ENCODE measurements at places on chromosomes 4 and X.

- DNase-seq = no peak
Observed at GRCh38 chrX:112643721-112644120, 36.0 kb downstream of the LHFPL1 start.

DNA sequence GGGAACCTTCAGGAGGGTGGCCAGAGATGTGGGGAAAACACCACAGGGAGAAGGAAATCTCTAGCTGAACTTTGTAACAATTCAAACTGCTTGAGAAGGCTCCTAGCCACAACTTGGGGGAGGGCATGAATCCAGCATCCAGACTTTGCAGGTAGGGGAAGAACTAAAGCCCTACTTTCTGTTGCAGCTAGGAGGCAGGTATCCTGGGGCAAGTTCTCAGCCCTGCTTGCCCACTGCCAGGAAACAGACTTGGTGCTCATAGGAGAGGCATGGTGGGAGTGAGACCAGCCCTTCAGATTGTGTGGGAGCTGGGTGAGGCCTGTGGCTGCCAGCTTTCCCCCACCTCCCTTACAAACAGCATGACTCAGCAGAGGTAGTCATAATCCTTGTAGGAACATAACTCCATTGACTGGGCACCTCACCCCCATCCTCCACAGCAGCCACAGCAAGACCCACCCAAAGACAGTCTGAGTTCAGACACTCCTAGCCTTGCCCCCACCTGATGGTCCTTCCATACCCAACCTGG, 209.5 kb upstream of the CPEB2 start:
- DNase-seq = no peak

DNA sequence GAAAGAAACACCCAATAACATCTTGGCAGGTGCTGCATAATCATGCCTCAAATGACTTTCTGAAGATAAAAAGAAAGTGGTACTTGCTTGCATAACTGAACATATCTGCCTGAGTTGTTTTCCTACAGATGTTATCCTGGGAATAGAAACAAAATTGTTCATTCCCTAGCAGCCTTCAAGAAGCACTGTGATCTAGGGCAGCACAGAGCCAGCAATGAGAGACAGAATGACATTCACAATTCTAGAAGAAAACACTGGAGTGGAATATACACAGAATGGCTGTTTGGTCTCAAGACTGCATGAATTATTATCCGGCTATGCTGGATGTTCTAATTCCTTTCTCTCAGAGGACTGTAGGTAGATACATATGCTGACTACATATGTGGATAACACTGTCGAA, 790.9 kb downstream of the PDHA2 start:
- DNase-seq = no peak

- DNase-seq = no peak
Observed at GRCh38 chr4:96708766-96709165, 868.9 kb downstream of the PDHA2 start.

- no peak for DNase-seq
Observed at GRCh38 chr4:1500231-1500965, 94.2 kb upstream of the NKX1-1 start.

DNA sequence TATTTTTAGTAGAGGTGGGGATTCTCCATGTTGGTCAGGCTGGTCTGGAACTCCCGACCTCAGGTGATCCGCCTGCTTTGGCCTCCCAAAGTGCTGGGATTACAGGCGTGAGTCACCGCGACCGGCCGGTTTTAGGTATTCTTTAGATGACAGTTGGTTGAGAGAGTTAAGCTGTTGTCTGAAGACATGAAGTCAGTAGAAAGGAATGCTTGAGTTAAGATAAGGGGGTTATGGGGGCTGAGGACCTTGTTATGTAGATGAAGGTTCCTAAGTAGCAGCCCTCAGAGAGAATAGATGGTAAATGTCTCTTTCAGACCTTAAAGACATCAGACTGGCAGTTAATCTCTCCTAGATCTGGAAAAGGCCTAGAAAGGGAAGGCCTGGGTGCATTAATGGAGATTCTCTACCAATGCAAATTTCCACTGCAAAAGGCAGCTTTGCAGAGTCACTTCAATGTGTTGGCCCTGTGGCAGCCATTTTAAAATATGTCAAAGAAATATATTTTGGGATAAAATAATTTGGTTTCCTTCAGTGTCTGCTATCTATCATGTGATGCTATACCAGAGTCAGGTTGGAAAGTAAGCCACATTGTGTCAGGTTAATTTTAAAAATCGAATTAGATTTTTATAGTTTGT, 6.4 kb upstream of the ZNF674 start:
- no peak for DNase-seq

GRCh38 chr4:126396703-126397102, 1081.9 kb downstream of the FAT4 start:
- no peak for DNase-seq

GRCh38 chr4:19655666-19656065, 596.0 kb upstream of the SLIT2 start:
- DNase-seq = no peak

- no peak for DNase-seq
Observed at GRCh38 chr4:182144626-182145333, 98.4 kb upstream of the TENM3 start.

DNA sequence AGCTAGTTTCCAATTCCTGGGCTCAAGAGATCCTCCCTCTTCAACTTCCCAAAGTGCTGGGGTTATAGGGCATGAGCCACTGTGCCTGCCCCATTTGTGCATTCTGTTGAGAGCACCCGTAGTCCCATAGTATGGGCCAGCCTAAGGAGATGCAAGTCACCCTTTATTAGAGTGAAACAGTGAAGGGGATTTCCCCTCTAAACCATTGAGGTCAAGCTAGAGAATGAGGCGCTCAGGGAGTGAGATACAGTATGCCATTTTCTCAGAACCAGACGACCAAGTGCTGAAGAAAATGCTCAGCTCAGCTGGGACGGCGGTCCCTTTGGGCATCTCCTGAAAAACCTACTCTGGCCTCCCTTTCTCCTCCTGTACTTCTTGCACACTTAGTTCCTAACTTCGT, 18.7 kb downstream of the RNF4 start:
- no peak for DNase-seq

- DNase-seq = no peak
Observed at GRCh38 chrX:97102938-97103337, 219.2 kb downstream of the RPA4 start.

DNA sequence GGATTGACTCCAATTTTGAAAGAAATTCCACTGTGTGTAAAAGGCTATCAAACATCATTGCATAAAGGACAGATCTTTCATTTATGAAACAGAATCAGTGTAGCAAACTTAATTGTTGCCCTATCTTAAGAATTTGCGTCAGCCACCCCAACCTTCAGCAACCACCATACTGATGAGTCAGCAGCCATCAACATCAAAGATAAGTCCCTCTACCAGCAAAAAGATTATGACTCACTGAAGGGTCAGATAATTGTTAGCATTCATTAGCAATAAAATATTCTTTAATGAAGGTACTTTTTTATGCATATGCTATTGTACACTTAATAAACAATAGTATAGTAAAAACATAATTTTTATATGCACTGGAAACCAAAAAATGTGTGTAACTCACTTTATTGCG, 15.8 kb upstream of the GRSF1 start:
- DNase-seq = no peak

DNA sequence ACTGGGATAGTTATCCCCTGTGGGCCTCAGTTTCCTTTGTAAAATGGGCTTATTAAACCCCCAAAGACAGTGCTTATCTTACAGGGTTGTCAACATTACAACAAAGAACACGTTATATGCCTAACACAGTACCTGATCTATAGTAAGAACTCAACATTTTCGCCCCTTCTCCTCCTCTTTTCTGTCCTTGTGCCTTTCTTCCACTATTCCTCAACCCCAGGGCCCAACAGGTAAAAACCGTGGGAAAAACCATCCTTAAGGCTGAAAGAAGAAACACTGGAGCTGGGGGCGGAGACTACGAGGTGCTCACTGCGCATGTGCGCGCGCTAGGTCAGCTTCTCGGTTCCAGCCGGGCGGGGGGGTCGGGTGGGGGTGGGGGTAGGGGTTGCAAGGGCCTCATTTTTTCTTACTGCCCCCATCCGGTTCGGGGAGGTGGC, 426 bp upstream of the XIAP start:
- DNase-seq = no peak
